ENCODE measurements at places on chromosomes 4 and X.

DNA sequence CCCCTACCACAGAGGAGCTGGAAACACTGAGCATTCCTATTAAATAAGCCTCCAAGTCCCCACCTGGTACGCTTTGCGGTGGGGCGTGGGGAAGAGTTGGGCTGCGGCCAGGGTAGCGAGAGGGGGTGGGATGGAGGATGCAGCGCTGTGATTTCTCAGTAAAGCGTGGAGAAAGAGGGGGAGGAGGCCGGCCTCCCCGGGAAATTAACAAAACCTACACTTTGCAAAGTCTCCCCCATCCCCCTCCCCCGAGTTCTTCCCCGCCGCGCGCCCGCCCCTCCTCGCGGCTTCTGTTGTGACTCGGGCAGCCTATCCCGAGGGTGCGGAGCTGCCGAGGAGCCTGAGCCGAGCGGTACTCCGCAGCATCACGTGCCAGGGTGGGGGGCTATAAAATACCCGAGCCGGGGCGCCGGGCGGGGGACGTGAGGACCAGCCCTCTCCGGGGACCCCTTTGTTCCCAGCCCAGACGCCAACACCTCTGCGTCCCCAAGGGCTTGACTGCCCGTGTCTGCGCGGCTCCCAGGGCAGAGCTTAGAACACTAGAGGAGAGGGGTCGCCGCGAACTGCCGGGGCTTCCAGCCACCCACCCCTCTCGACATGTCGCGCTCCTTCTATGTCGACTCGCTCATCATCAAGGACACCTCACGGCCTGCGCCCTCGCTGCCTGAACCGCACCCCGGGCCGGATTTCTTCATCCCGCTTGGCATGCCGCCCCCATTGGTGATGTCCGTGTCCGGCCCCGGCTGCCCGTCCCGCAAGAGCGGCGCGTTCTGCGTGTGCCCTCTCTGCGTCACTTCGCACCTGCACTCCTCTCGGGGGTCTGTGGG, at the start of gene GSX2:
TSS of gene GSX2 (plus strand) at position 416 of the 827 bp plus-strand sequence. CDS start at position 598, 182 bp downstream.
- no peak for DNase-seq

DNA sequence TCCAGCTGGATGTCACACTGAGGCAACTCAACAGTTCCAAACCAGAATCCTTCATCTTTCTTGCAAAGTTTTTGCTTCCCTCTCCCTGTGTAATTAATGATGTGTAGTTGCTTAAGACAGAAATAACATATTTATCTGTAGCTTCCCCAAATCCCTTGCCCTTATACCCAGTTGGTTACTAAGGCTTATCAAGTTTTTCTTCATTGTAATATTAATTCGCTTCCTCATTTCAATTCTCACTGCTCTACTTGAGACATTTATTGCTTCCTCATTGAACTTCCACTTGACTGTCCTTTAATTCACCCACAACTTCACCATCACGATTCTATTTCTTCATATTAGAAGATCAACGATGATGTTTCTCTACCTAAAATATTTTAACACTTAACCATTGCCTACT, 386.6 kb upstream of the CPEB2 start:
- no peak for DNase-seq

DNA sequence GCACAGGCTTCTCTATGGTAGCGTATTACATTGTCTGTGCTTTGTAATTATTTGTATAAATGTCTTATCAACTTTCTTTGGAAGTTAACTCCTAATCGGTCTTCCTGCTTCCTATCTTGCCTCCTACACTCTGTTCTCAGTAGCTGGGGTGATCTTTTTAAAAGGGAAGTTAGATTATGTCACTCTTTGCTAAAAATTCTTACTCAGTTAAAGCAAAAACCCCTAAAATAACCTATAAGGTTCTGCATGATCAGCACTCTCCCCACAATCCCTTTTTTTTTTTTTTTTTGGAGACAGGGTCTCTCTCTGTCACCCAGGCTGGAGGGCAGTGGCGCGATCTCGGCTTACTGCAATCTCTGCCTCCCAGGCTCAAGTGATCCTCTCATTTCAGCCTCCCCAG, 2.6 kb upstream of the PRPS1 start:
- DNase-seq: no peak

- no peak for DNase-seq
Measured at GRCh38 chr4:90290345-90290744, 163.2 kb downstream of the CCSER1 start.

- no peak for DNase-seq
Measured at GRCh38 chrX:773292-774025, 142.9 kb downstream of the SHOX start.

DNA sequence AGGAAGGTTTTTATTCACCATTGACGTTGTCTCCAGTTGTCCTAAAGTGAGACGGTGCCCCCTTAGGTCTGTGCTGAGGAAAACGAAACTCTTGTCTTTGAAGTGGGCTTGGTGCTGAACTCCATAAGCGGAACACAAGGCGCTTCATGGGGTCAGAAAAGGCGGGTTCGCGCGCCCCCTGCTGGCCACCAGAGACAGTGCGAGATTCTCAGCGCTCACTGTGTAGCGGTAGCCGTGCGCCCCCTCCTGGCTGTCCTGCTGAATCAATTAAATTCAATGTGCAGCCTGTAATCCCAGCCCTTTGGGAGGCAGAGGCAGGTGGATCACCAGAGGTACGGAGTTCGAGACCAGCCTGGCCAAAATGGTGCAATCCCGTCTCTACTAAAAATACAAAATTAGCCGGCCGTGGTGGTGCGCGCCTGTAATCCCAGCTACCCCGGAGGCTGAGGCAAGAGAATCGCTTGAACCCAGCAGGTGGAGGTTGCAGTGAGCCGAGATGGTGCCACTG, 64.1 kb downstream of the RLIM start:
- peak; percentile 89 for DNase-seq

Data from CD4-positive, alpha-beta T cell (primary cell).